ENCODE measurements at places on chromosomes 1 and 21.

DNA sequence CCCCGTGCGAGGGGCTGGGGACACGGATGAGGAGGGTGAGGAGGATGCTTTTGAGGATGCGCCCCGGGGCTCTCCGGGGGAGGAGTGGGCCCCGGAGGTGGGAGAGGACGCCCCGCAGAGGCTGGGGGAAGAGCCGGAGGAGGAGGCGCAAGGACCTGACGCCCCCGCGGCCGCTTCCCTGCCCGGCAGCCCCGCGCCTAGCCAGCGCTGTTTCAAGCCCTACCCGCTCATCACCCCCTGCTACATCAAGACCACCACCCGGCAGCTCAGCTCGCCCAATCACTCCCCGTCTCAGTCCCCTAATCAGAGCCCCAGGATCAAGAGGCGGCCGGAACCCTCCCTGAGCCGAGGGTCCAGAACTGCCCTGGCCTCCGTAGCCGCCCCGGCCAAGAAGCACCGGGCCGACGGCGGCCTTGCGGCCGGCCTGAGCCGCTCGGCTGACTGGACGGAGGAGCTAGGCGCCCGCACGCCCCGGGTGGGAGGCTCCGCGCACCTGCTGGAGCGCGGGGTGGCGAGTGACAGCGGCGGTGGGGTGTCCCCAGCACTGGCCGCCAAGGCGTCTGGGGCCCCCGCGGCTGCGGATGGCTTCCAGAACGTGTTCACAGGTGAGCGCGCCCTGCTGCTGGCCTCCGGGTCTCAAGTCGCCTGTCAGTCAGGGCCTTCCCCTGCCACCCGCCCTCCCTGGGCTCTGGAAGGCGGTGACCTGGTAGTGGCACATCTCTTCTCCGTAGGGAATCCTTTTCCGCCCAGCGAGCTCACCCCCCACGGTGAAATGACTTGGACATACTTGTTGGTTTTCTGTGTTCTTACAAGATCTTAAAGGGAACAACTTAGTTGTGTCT, 1.7 kb downstream of the FMN2 start:
- DNase-seq: no peak

DNA sequence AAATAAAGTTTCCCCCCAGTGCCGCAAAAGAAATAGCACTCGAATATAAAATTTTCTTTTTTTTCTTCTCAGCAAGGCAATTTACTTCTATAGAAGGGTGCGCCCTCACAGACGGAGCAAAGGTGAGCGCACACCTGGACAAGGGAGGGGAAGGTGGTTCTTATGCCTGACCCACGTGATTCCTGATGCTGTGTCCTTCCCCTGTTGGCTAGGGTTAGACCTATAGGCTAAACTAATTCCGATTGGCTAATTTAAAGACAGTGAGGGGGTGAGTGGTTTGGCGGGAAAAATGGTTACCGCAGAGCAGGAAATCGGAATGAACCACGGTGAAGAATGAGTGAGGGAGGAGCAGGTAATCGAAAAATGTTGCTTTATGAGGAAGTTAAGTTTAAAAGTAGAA, 607 bp upstream of the FAAH start:
- DNase-seq: no peak

DNA sequence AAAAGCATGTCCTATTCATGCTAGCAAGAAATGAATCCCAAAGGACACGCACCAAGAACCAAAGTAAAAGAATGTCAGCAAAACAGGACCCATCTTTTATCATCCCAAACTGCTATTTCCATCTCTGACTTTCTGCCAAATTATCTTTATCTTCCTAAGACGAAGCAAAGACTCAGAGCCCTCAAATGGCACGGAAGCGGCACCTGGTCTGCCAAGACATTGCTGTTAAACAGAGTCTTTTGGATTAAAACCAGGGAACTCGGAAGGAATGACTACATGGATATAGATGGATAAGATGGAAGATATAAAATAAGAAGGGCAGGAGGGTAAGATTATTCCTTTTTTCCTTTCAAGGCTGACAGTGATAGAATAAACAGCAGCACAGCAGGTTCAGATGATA, 60.8 kb upstream of the LBR start:
- DNase-seq: no peak

GRCh38 chr1:34129630-34130029, 35.4 kb downstream of the CSMD2 start:
- no peak for DNase-seq

- DNase-seq: no peak
These were observed 136.2 kb downstream of the ZC3H11B start for GRCh38 chr1:219476716-219477115.

GRCh38 chr1:54774820-54775498, 10.6 kb upstream of the PARS2 start:
- no peak for DNase-seq

DNA sequence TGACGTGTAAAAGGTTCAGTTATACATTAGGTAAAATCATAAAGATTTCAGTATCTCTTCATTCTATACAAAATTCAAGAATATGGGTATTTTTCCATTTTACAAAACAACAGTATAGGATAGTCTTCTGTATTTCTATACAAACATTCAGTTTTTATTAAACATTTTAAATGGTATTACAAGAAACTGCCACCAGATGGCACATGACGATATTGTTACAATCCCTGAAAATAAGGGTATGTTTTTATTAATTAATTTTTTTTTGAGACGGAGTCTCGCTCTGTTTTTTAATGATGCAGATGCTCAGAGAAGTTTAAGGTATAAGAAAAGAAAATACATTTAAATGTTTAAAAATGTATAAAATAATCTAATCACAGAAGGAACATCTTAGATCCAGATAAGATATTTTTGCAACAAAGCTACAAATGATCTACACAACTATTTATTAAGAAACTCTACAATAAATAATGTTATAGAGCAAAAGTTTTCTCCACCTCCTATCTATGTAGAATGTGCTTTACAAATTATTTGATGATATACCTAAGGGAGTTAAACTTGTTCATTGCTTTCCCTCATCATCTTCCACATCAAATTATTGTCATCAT, 23.5 kb upstream of the RSBN1 start:
- DNase-seq: no peak

DNA sequence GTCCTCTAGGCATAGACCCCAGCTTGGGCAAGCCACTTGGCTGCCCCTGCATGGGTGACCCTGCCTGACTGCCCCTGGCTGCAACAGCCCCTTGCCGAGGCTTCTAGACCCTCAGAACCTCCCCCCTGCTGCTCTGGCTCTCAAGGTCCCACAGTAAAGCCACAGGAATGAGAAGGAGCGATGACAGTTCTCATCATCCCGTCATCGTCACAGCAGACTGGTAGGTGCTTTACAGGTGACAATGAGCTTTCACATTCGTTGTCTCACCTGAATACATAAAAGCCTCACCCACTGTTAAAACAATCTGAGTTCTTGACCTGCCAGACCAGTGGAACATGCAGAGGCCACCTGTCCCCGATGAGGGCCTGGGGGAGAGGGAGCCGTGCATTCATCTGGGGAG, 36.0 kb upstream of the GPR157 start:
- DNase-seq: no peak

GRCh38 chr1:33319949-33320618, 814 bp downstream of the A3GALT2 start:
- no peak for DNase-seq

DNA sequence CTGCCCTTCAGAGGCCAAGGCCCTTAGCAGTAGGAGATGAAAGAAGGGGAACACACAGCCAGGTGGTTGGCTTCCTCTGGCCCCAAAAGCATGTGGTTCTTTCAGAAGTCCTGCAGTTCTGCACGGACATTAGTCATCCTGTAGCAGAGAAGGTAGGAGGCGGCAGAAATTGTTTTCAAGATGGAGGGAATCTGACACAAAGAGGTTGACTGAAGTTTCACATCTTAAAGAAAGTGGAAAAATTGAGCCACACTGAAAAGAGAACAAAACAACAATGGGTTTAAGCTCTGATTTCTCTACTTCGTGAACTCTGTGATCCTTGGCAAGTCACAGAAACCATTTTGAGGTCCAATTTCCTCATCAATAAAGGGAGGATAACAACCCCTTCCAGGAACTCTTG, 125.3 kb upstream of the DNAH14 start:
- DNase-seq: no peak

DNA sequence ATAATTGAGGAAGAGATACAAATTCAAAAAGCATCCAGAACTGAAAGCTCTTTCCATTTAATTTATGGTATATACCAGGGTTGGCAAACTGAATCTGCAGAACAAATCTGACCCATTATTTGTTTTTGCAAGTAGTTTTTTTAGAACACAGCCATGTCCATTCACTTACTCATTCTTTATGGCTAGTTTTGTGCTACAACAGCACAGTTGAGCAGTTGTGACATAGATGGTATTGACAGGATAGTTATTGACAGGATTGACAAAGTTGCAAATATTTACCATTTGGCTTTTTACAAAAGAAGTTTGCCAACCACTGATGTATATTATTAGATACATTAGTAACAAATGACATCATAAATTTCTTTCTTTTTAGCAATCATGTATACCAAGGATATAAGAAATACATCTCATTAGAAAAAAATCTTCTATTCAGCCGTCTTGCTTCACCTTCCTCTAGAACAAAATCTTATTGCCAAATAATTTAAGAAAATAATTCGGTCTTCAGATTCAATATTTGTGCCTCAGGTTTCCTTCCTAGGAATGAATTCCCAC, 9.4 kb downstream of the ADAMTS1 start:
- no peak for DNase-seq

All from activated T-helper 1 cell treated with anti-CD3 and anti-CD28 coated beads, Interleukin-2, amount 50 U/mL, for 16 hours (primary cell).